ENCODE measurements at places on chromosomes 4 and X.

DNA sequence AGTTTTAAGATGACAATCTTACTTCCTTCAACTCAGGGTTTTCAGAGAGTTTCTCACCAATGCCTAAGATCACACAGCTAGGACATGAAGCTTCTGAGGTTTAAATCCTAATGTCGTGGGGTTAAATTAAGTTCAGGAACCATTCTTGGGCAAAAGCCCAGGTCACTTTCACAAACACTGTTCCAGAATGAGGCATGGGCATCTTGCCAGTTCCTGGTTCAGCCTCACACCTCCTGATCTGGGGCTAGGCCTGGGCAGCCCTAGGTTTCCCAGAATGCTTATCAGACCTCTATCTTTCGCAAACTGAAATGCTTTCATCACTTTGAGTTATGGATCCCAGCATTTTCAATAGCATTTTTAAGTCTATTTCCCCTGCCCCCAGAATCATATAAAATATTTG lies 224.8 kb upstream of the EDA2R start:
- DNase-seq = no peak

DNA sequence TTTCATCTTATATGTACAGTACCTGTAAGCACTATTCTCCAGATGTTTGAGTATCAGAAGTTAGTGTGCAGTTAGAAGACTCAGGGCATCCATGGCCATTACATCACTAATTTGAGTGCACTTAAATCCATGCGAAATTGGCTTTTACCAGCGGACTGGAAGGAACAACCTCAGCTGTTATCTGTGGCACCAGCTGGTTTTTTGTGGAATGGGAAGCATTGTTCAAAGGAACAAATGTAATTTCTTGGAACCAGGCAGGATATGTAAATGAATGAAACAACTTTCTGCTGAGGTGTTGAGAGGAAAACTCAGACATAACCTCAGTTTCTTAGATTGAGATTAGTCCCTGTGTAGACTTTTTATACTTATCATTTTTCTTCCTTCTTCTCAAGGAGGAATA lies 60.2 kb downstream of the PDGFRA start:
- no peak for DNase-seq

GRCh38 chr4:78864405-78865024 lies 74.7 kb downstream of the PAQR3 start:
- DNase-seq = peak; percentile 4

- DNase-seq = no peak
Observed at GRCh38 chr4:95058991-95059390, 301.2 kb downstream of the BMPR1B start.

GRCh38 chr4:24999392-25000089 lies 31.2 kb downstream of the LGI2 start:
- DNase-seq = no peak

DNA sequence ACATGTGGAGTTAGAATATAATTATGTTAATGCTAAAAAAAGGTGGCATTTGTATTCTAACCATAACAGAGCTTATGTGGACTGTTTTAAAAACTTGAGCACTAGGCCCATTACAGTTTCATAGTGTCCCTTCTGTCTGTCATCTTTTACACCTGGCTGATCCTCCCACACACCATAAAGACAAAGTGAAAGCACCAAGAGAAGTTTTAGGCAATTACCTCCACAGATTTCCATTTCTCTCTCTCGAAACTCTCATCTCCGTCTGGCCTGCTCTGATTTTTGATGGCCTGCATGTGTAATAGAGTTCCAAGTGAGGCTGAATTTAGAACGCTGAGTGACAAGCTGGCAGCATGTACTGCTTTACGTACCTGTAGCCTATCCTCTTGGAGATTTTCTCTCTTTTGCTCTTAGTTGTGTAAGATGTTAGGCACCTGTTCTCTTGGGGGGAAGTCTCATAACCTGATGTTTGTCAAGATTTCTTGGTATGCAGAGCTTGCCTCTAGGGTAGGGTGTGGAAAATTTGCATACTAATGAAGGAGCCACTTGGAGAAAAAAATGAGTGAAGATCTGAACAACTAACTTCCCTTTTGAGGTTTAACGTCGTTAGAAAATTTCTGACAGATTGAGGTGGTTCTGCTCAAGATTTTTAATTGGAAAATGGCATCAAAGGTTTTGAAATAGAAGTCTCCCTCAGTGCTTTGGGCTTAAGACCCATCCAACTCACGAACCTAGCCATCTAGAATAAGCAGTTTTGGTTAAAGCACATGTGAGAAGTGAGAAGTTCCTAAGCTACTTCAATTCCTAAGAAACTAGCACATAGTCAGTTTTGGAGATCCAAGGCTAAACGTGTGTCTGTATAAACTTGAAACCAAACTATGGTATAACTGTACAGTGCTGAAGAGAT lies 57.6 kb upstream of the RAP1GDS1 start:
- DNase-seq = no peak

GRCh38 chrX:107971636-107972035 lies 10.5 kb downstream of the TEX13B start:
- no peak for DNase-seq

DNA sequence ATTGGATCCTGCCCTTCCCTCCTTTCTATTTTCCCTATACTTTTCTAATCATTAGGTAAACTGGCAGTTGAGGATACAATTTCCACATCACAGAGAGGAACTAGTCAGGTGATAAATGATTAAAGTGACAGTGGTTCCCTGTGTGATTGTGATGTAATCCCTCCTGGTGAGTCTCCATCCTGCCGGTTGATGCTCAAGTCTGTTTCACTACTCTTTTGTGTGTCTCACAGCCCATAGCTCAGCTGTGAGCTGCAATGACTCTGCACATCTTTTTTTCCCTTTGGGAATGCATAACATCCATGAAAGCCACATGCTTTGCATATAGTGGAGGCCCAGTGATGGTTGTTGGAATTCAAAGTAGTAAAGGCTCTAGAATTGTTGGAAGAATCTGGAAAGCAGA lies 60.4 kb downstream of the CCNI start:
- no peak for DNase-seq

DNA sequence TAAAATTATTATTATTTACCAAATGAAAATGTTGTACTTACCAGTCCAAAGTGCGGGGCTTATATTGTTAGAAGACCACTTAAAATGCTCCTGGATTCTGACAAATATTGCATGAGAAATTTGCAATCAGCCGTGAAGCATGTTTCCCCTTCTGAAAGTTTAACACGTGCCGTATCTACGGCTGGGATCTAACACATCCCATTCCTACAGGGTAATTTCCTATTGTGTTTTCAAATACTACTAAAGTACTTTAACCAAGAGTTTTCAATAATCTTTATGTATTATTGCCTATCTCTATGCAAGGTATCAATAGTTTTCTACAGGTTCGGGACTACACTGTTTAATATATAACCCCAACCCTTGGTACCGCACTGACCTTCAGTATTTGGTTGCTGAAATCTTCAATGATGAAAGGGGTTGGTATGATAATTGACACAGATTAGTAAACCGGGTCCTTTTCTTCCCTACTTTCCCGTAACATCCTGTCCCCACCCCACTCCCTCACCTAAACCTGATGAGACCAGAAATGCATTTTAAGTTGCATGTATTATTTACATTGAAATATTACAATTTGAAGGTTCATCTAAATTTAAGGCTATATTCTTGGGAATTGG lies 795 bp upstream of the BRWD3 start:
- DNase-seq = no peak

- no peak for DNase-seq
Observed at GRCh38 chr4:72604324-72604723, 35.3 kb upstream of the ADAMTS3 start.

- no peak for DNase-seq
Observed at GRCh38 chr4:122003335-122003734, 51.5 kb upstream of the TRPC3 start.

- DNase-seq = no peak
Observed at GRCh38 chr4:151238477-151238876, 38.5 kb upstream of the PRSS48 start.

DNA sequence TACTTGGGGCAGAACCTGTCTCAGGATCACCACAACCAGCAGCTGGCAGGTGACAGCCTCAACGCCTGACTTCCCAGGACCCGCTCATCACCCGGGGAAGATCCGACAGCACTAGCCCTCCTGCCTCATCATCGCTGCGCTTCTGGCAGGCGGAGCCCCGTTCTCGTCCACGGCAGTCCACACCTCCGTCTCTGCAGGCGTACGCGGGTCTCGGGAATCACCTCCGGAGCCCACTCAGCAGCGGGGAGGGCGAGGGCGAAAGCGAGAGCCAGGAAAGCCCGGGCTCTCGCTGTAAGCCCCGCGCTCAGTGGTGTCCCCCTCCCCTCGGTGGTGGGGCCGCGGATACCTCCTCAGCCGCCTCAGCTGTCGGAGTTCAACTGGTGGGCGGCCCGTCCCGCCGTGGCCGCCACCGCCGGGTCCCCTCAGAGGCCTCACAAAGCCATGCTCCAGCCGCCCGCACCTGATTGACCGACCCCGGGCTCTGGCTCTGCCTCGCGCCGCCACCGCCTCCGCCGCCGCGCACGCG lies 518 bp upstream of the CNKSR2 start:
- DNase-seq = peak; percentile 5
